ENCODE measurements at places on chromosomes 4 and X.

- no peak for DNase-seq
Observed at GRCh38 chr4:131339137-131339536, 1810.0 kb upstream of the PCDH10 start.

DNA sequence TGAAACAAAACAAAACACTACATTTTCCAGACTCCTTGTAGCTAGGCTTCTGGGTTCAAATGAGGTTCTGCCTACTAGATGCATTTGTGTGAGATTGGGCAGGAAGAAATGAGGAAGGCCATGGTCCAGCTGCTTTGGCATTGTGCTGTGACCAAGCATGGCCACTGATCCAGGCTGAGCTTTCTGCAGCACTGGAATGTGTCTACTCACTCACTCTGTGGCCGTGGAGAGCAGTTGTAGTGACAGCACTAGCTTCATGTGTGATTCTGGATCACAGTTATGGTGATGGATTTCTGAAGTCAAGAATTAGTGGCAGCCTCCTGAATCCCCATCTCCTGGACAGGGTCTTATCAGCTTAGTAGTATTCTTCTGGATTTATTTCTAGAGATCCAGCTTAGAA lies 358.9 kb downstream of the GPAT3 start:
- no peak for DNase-seq

DNA sequence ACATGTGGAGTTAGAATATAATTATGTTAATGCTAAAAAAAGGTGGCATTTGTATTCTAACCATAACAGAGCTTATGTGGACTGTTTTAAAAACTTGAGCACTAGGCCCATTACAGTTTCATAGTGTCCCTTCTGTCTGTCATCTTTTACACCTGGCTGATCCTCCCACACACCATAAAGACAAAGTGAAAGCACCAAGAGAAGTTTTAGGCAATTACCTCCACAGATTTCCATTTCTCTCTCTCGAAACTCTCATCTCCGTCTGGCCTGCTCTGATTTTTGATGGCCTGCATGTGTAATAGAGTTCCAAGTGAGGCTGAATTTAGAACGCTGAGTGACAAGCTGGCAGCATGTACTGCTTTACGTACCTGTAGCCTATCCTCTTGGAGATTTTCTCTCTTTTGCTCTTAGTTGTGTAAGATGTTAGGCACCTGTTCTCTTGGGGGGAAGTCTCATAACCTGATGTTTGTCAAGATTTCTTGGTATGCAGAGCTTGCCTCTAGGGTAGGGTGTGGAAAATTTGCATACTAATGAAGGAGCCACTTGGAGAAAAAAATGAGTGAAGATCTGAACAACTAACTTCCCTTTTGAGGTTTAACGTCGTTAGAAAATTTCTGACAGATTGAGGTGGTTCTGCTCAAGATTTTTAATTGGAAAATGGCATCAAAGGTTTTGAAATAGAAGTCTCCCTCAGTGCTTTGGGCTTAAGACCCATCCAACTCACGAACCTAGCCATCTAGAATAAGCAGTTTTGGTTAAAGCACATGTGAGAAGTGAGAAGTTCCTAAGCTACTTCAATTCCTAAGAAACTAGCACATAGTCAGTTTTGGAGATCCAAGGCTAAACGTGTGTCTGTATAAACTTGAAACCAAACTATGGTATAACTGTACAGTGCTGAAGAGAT lies 57.6 kb upstream of the RAP1GDS1 start:
- DNase-seq = no peak

DNA sequence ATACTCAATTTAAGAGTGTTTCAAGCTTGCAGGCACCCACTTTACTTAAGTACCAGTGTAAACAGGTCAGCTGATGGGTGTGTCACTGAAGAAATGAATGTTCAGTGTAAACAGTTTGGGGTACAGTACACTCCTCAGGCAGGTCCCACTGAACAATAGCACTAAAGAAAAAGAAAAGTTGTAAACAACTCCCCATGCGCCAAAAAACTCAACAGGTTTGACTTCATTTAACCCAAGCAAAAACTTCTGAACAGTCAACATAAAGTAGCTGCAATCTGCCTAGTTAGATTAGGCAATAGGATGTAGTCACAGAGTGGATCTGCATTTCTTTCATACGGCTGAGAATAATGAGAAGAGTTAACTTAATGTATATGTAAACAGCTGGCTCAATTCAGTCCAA lies 93.2 kb downstream of the FAM13A start:
- no peak for DNase-seq

- DNase-seq = no peak
Observed at GRCh38 chr4:10656988-10657387, 27.6 kb downstream of the CLNK start.

DNA sequence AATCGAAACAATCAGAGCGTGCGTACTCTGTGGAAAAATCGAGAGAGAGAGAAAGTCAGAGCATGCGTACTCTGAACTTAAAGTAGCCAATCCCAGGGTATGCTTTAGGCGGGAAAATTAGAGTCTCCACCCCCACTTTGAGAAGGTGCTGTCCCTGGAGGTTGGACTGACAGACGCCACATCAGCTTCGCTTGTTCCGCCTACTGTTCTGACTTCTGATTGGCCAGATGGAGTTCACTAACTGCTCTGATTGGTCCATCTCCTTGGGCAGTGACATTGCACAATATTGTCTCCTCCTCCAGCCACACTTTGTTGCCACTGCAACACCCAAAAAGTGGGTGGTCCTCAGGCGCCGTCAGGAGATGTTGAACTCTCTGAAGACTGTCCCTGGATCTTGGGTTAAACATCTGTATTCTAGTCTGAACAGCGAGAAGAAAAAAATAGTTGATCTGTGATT lies at the start of gene SSX5:
SSX5 (minus strand) TSS at position 51 of the 457 bp plus-strand sequence. CDS start 1,437 bp downstream, outside the sequence.
- no peak for DNase-seq

- DNase-seq = no peak
Observed at GRCh38 chr4:132818091-132818490, 331.0 kb upstream of the PCDH10 start.

GRCh38 chr4:86398187-86398586 lies 38.3 kb upstream of the MAPK10 start:
- no peak for DNase-seq

DNA sequence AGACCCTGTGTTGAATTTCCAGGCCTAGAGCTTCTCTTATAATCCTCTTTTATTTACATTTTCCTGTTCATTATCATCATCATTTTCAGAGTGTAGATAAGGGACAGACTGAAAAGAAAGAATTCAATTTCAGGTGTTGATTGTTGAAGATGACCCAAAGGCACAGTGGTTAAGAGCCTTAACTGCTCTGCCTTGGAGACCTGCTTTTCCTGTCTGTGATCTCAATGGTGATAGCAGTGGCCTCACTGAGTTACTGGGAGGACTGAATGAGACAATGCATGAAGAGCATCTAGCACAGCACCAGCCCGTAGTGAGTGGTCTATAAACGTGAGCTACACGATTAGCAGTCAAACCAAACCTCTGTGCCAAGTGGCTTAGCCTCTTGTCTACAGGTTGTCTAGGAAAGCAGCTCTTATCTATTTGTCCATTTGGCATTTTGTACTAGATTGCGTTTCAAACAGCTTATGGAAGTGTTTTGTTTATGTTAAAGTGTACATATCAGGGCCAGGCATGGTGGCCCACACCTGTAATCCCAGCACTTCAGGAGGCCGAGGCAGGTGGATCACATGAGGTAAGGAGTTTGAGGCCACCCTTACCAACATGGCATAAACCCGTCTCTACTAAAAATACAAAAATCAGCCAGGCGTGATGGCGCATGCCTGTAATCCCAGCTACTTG lies 41.5 kb downstream of the SETD7 start:
- DNase-seq = no peak

GRCh38 chr4:128877934-128878333 lies 68.4 kb downstream of the JADE1 start:
- no peak for DNase-seq

DNA sequence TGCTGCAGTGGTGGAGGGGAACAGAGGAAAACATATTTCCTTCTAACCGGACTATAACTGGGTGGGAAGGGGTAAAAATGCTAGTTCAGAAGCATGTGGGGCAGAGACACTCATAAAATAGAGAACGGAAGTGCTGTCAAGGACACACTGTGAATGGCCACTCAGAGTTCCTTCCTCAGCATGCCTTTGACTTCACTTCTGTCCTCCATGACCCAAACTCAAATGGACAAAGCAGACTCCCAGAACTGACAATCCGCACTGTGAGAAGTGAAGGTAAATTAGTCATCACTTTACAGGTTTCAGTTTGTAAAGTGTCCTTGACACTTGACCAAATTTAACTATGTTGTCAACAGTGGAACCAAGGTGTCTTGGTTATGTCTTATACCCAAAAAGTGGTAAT lies 30.2 kb upstream of the ELF2 start:
- DNase-seq = no peak

- DNase-seq = no peak
Observed at GRCh38 chr4:114603497-114603896, 4.9 kb downstream of the UGT8 start.

DNA sequence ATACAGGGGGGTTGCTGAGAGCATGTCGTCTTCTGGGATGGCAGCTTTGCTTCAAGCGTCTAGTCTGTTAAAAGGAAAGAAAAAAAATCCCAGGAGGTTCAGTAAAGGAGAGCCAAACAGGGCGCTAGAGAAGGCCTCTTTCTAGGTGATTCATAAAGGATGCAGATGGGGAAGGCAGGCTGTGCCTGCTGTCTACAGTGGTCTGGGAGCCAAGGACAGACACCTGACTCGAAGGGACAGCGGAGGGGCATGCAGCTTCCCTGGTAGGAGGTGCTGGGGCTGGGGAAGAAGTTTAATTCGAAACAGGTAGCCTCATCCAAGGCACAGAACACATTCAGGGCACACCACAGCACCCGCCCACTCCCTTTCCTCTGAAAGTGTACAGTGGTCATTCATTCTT lies 19.9 kb downstream of the BCOR start:
- no peak for DNase-seq
